ENCODE measurements at places on chromosomes 11 and 22.
A peak's percentile ranks its signal among the peaks of the same experiment; 100 is the strongest.

- DNase-seq = no peak
Observed at GRCh38 chr22:22362936-22363335, 118.3 kb downstream of the VPREB1 start.

GRCh38 chr11:94477624-94478023 is 16.0 kb downstream of the MRE11 start:
- DNase-seq = no peak

DNA sequence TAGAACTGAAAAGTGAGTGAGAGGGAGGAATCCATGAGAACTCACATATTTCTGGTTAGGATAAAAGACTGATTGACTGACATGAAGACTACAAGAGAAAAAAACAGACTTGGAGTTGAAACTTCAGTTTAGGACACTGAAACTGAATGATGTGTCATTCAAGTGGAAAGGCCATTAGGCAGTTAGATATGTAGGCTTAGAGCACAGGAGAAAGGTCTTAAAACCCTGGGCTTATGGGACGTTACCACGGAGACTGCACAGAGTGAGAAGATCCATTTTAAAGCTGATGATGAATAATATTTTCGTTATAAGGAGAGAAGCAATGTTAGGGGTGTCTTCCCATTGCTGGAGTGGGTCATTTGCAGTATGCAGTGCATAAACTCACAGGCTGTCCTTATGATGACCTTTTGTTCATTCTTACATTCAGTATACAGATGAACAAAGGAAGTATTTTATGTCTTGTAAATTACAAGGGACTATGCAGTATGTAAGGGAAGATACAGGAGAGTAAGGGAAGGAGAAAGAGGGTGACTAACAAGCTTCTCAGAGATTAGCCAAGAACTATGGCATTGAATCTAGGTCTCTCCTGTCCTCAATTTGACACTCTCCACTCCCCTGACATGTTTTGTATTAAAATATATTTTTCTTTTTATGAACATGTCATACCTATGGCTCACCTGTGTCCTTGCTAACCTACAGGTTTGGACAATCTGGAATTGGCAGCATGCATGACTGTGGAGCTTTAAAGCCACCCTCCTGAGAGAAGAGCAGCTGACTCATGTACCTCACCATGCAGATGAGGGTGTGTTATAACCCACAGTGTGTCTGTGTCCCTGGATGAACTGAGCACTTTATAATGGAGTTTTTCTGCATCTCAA is 63.7 kb downstream of the MAML2 start:
- no peak for DNase-seq

DNA sequence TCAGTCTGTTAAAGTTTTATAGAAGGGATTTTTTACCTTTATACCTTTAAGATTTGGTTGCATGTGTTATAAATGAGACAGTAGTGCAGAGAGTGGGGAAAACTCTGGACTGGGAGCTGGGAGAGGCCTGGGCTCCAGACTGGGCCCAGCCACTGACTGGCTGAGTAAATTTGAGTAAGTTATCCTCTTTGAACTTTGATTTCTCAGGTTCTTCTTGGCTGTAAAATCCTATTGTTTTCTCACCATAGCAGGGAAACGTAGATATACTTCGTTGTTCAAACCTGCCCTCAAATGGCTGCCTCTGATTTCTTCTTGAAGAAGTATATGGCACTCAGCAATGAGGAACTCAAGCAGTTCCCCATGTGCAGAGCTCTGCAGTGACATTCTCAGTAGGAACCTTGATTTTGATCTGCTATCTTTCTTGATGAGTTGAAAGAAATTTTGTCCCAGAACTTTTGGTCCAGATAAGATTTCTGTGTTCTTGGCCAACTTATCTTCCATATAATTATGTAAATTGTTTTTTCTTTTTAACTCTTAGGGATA is 8.8 kb downstream of the BMAL1 start:
- DNase-seq = no peak

- no peak for DNase-seq
Observed at GRCh38 chr22:23467721-23468294, 112.3 kb downstream of the IGLL1 start.

DNA sequence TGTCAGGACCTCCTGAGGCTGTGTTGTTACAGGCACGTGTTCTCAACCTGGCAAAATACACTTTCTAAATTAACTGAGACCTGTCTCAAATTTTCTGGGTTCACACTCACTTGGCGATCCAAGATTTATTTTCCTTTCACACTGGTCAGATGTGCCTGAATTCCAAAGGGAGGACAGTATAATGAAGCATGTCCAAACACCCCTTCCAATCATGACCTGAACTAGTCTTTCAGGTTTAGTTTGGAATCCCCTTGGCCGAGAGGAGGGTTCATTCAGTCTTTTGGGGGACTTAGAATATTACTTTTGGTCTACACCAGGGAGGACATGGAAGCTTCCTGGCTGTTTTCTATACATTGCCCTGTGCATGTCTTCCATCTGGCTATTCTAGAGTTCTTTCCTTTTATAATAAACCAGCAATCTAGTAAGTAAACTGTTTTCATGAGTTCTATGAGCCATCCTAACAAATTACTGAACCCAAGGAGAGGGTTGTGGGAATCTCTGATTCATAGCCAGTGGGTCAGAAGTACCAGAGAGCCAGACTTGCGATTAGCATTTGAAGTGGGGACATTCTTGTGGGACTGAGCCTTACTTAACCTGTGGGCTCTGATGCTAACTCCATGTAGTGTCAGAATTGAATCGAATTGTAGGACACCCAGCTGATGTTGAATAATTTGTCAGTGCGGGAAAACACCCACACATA is 14.8 kb upstream of the TMEM216 start:
- DNase-seq = no peak

DNA sequence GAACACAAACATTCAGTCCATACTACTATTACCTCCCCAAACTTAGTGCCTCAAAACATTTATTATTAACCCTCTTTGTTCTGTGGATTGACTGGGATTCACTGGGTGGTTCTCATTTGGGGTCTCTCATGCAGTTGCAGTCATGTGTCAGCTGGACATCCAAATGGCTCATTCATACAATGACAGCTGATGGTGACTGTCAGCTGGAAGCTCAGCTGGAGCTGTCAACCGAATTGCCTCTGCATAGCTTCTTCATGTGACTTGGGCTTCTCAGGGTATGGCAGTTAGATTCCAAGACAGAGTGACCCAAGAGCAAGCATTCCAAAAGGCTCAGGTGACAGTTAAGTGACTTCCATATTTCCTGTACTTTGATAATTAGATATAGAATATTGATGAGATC is 85.2 kb downstream of the CCDC34 start:
- no peak for DNase-seq

GRCh38 chr11:26042113-26042512 is 289.8 kb upstream of the ANO3 start:
- DNase-seq = no peak

DNA sequence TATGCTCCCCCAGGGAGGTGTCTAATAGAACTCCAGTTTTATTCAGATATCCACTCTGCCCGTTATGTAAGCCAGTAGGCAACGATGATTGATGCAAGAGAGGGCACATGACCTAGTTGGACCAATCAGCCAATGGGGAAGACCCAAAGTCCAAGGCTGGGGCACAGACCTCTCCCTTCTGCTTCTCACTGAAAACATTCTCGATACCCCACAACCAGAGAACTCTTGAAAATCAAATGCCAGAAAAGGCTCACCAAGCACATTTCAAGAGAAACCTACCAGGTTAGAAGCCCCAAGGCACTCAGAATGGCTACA is 7.4 kb downstream of the HIRA start:
- no peak for DNase-seq

- no peak for DNase-seq
Observed at GRCh38 chr11:110130642-110131238, 37.5 kb downstream of the ZC3H12C start.

DNA sequence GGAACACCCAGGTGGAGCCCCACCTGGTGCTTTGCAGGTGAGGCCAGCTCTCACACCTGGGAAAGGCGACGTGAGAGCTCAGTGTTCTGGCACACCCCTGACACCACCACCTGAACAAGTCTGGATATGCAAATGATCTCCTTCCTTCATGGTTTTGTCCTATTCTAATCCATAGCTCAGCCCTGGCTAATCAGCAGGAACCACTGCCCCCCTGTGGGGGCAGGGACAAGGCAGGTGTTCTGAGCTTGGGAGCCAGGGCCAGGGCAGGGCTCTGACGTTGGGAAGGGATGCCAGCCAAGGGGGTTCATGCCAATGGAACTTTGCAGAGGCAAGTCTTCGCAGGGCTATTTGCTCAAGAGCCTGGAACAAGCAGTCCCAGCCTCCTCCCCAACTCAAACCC is 144.2 kb downstream of the TRIM29 start:
- DNase-seq = no peak

GRCh38 chr11:16610213-16610737 is 128.2 kb upstream of the C11orf58 start:
- no peak for DNase-seq

- DNase-seq = no peak
Observed at GRCh38 chr11:68406324-68407313, 53.9 kb upstream of the PPP6R3 start.

GRCh38 chr22:19206287-19206686 is 27.8 kb upstream of the SLC25A1 start:
- DNase-seq = no peak

DNA sequence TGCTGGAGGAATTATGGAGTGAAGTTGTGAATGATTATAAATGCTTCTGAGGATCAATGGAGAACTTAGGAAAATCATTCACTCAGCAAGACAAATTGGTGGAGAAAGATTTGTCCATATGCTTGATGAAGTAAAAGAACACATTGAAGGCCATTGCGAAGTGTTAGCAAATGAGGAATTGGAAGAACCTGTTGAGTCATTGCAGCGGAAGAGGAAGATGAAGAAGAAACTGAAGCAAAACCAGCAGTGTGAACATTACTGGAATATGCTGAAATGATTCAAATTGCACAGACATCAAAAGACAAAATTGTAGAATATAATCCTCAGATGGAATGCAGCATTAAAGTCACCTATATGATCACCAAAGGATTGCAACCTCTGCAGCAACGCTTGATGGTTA is 168.1 kb downstream of the ADAMTS15 start:
- no peak for DNase-seq

- DNase-seq = peak; percentile 44
Observed at GRCh38 chr11:72781313-72782080, 12.3 kb downstream of the STARD10 start.

DNA sequence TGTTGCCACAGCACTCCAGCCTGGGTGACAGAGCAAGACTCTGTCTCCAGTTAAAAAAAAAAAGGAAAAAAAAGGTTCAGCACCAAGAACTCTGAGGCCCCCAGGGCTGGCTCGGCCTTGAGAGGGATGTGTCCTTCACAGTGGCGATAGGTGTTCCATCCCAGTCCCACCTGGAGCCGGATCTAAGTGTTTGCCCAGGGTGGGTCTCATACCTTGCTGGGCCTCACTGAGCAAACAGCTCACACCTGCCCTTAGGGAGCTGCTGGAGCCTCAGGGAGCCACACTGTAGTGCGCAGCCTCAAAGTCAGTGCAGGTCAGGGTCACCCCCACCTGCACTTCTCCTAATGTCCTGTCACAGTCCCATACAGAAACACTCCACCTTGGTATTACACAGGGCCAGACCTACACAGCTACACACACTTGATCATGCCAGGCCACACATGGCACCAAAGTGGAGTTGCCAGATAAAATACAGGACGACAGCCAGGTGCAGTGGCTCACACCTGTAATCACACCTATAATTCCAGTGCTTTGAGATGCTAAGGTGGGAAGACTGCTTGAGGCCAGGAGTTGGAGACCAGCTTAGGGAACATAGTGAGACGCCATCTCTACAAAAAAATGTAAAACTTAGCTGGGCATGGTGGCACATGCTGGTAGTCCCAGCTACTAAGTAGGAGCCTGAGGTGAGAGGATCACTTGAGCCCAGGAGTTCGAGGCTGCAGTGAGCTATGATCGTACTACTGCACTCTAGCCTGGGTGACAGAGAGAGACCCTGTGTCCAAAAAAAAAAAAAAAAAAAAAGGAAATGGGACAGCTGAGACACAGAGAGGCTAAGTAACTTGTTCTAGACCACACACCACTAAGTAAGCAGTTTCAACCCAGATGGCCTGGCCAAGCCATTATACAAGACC is 7.3 kb downstream of the STARD10 start:
- no peak for DNase-seq

GRCh38 chr22:36439481-36440271 is 41.8 kb downstream of the TXN2 start:
- DNase-seq = no peak

GRCh38 chr22:39343259-39344045 is 6.3 kb upstream of the SYNGR1 start:
- peak; percentile 52 for DNase-seq

GRCh38 chr11:86287468-86287796 is 14.6 kb upstream of the HIKESHI start:
- no peak for DNase-seq

- no peak for DNase-seq
Observed at GRCh38 chr11:75497788-75498409, 27.8 kb downstream of the GDPD5 start.

DNA sequence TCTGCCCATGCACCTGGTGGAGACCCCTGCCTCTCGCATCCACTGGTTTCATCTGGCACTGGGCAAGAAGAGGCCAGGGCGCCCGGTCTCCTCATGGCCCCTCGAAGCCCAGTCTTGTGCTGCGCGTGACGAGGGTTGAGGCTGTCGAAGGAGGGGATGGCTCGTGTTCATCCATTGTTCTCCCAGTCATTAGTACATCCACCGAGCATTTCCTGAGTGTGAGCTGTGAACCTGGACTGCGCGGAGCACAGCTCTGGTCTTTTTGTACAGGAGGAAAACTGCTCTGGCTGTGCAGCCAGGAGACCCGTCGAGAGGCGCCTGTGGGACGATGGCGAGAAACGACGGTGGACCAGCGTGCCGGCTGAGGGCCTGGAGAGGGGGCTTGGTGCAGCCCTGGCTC is 6.8 kb downstream of the CACNA1I start:
- no peak for DNase-seq

DNA sequence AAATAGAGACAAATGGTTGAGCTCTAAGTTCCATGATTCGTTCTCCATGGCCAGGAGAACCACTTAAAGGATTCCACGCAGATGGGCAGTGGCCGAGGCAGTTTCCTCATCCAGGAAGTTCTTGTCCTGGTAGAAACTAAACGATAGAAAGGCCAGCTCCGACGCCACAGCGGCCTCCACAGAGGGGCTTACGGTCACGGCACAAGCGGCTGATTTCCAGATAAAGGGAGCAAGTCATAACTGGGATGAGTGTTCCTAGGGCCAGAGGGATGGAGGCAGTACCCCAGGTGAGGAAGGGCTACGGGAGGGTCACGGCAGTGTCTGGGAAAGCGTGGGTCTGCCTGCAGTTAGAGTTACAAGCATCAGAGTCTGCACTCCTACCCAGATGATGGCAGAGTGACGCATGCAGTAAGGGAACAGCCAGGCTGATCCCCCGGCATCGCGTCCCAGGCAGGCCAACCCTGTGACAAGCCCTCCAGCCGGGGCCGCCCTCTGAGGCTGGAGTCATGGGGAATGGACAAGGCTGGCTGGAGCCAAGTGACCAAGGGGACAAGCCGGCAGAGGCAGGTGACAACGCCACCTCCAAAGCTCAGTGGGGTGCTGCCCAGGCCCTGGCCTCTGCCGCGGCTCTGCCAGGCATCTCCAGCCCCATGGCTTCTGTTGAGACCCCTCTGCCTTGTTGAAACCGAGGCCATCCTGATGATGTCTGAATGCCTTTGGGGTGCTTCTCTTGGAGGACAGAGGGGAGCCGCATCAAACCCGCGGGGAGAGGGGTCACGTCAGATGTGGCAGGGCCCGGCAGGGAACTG is 475.1 kb downstream of the BRD1 start:
- DNase-seq = no peak

- DNase-seq = no peak
Observed at GRCh38 chr11:7927635-7928034, 3.4 kb downstream of the OR10A6 start.

Measured in activated gamma-delta T cell treated with Interleukin-2 at 50 U/mL for 16 hours (primary cell).